ENCODE measurements at places on chromosomes 2 and 18.

DNA sequence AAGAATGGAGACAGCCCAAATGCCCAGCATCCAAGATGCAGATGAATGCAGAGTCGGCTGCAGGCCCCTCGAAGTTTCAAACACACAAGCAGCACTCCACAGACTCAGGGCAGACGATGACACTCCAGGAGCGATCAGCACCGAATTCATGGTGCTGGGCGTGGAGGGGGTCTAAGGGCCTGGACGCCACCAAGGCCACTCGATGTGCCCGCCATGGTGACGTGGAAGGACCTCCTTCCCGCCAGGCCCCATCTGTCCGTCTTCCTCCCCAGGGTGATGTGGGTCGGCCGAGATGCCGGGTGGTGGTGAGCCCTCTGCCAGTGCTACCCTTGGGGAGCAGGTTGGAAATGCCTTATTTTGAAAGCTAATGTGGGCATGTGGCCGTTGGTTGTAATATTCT lies 9.4 kb downstream of the KIF1A start:
- DNase-seq = no peak

- DNase-seq = no peak
Measured at GRCh38 chr2:66024391-66024790, 410.5 kb upstream of the MEIS1 start.

- DNase-seq = no peak
Measured at GRCh38 chr2:168354499-168354898, 101.6 kb upstream of the CERS6 start.

- DNase-seq = no peak
Measured at GRCh38 chr18:14942275-14942674, 194.3 kb downstream of the ANKRD30B start.

DNA sequence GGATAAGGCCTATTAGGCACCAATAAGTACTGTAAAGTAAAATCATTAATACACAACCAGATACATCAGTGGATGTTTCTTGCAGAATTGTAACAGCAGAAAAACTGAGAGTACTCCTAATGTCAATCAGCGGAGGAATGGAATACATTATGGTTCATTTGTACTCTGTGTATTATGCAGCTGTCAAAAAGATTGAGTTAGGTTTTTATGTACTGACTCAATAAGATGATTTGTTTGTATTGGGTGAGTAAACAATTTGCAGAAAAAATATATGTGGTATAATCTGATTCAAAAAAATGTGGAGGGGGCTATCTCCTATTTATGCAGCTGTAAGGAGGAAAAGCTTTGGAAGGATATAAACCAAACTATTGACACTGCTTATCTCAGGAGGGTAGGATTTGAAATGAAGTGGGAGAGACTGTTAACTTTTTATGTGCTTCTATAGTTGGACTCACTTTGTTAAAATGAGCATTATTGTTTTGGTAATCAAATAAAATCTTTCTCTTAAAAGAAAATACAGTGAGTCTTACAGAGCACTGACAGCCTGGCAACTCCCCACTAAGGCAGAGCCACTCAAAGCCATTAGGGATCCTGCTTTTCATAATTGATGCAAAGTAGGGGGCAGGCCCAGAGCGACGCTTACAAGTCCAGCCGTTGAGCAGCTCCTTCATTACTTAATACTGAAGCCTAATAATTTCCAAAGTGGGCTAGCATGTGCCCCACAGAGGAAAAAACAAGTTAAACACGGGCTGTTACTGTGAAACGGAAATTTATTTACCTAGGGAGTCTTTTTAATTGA lies 168.8 kb downstream of the PHLPP1 start:
- DNase-seq = no peak

Data from activated CD4-positive, alpha-beta T cell treated with anti-CD3 and anti-CD28 coated beads for 48 hours (primary cell).